ENCODE measurements at places on chromosomes 13 and 19.

GRCh38 chr13:101654883-101655282, 202.4 kb downstream of the ITGBL1 start:
- DNase-seq: no peak

GRCh38 chr13:78958006-78958405, 299.1 kb upstream of the OBI1 start:
- DNase-seq: no peak

DNA sequence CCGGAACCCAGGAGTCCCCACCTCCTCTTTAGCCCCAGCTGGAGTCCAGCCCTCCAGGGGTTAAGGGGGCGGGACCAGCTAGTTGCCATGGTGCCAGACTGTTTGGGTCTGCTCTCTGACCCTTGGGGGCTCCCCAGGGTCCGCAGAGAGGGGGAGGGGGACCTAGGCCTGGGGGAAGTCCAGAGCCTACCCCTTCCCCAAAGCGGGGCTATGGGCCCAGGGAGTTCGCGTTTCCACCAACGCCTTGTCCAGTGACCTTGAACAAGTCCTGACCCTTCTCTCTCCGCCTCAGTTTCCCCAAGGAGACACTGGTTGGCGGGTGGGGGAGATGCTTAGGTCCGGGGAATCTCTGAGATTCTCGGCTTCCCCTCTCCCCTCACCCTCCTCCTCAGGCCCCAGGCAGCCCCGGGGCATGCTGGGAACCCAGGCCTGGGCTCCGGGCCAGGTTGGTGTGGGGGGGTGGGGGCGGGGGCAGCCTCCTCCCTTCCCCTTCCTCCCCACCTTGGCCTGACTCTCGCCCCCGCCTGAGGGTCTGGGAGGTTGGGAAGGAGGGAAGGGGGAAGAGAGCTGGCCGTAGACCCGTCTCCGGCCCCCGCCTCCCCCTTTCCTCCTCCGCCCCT, 2.6 kb upstream of the SPACA6 start:
- DNase-seq: peak; percentile 72

DNA sequence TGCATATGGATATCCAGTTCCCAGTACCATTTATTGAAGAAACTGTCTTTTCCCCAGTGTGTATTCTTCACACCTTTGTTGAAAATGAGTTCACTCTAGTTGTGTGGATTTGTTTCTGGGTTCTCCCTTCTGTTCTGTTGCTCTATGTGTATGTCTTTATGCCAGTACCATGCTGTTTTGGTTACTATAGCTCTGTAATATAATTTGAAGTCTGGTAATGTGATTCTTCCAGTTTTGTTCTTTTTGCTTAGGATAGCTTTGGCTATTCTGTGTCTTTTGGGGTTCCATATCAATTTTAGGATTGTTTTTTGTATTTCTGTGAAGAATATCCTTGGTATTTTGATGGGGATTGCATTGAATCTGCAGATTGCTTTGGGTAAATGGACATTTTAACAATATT, 35.2 kb downstream of the ZNF136 start:
- no peak for DNase-seq

- no peak for DNase-seq
These were observed 73.2 kb upstream of the MBNL2 start for GRCh38 chr13:97148894-97149293.

DNA sequence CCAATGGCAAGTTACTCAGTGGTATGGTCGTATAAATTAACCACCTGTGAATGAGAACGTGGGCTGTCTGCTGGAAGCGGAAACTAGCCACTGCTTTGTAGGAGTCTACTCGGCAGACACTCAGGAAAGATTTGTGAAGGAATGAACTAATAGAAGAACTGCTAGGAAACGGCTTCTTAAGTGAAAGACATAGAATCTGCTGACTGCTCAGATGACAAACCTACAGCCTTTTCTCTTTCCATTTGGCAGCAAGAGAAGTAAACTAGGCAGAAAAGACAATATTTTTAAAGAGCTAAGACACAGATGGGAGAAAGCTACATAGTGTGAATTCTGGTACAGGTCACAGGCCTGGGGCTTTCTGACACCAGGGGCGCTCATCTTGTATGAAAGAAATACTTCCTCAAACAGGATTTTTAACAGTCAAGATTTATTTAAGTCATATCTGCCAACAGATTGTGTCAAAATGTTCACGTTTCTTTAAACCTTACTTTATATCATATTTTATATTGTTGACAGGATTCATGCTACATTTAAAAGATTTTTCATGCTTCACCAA, 78.4 kb downstream of the MIPEP start:
- DNase-seq: no peak

DNA sequence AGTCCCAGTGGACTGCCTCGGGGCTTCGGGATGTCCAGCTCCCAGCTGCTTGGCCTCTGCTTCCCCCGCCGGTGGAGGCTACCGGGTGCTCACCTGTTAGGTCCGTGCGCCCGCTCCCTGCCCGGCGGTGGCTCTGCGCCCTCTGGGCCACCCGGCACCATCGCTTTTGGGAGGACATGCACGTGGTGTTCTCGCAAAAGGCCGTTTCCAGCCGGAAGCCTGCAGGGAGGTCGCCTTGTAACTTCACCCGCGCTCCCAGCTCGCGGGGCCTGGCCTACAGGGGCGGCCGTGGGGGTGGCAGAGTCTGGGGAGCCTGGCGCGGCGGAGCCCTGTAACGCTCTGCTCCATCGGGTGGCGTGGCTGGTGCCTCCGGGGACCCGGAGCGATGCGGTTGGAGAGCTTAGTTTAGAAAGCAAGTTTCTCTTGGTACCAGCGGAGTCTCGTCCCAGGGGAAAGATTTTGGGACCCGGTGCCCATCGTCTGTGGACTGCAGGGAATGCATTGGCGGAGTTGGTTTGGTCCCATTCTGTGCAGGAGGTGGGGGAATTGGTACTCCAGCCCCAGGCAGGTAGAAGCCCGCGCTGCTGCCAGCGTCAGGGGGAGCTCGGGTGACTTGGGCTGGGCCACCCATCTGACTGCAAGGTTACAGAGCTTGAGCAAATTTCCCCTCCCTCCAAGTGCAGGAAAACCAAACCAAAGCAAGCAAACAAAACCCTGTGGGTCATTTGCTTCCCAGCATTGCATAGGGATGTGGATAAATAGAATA, 673 bp downstream of the SPATA13 start:
- DNase-seq: peak; percentile 28

GRCh38 chr13:105638426-105638825, 897.0 kb downstream of the EFNB2 start:
- no peak for DNase-seq

GRCh38 chr13:109485136-109485794, 301.1 kb downstream of the IRS2 start:
- DNase-seq: no peak

- DNase-seq: no peak
These were observed 141.3 kb downstream of the RNF17 start for GRCh38 chr13:24905242-24905641.
